ENCODE measurements at places on chromosomes 12 and 14. TPM values are rescaled to one million over a fixed set of nuclear protein-coding genes. Genes with fewer than 3 reads are reported as not detected.

GRCh38 chr14:91872517-91873470 is 5.5 kb upstream of the TC2N start:
- peak; percentile 90 for ATAC-seq

GRCh38 chr14:50383618-50384225 is 13.0 kb downstream of the CDKL1 start:
- no peak for ATAC-seq

- no peak for ATAC-seq
Measured at GRCh38 chr14:39581474-39581873, 149.2 kb upstream of the FBXO33 start.

The ZNF641 gene
- total RNA-seq: 6.5 TPM

GRCh38 chr14:74846968-74847665 is 28.8 kb downstream of the PROX2 start:
- no peak for ATAC-seq

DNA sequence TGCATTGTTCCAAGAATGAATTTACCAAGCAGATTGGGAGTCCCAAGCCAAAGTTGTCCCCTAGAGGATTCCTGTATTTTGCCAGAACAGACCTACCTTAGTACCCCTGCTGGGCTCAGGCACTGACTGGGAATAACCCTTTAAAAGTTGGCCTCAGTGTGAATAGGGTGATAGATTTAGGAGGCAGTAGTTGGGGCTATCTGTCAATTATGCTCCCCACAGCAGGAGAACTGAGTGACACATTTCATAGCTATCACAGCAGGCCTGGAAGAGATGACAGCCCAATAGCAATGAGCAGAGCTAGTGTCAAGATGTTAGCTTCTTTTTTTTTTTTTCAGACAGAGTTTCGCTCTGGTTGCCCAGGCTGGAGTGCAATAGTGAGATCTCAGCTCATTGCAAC is 14.3 kb upstream of the LRP6 start:
- no peak for ATAC-seq

The NTF3 gene
- total RNA-seq: 2.0 TPM

GRCh38 chr12:82458101-82458500 is 99.8 kb downstream of the METTL25 start:
- ATAC-seq: no peak

GRCh38 chr12:117350140-117350539 is 11.3 kb downstream of the NOS1 start:
- peak; percentile 89 for ATAC-seq

- no peak for ATAC-seq
Measured at GRCh38 chr12:26539131-26539530, 293.9 kb downstream of the ITPR2 start.

The POU6F1 gene
- total RNA-seq: 2.9 TPM

The TBX3 gene
- 2.4 TPM for total RNA-seq

The ACYP1 gene
- 8.3 TPM for total RNA-seq

GRCh38 chr12:109767991-109768900 is 54.6 kb downstream of the FAM222A start:
- no peak for ATAC-seq

DNA sequence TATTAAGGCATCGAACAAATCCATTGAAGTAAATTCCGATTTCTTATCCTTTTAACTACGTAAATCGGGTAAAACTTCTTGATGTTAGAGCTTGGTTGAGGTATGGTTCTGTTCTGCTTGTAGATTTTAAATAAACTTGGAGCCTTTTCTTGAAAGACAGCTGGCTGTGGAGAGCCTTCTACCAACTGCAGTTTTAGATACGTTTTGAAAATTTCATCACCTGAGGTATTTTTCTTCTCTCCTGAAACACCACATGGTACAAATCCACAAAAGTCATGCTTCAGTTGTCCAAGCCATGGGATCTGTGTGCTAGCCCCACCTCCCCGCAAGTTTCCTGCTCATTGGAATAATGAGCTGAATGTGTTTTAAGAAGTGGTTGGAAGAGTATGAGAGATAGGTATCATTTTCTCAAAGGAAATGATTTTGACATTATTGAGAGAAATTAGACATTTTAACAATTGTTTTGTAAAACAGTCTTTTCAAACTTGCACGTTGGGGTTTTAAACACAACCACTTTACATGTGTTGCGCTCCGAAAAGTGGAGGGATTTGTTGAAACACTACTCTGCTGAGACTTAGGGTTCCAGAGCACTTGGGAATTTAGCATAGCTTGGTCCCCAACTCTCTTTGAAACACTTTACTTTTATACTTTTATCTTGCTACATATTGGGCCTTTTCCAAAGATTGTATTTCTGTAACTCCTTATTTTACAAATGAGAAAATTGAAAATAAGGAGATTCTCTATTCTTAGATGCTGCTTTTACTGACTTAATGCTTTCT is 1.4 kb downstream of the PPM1A start:
- no peak for ATAC-seq

- ATAC-seq: no peak
Measured at GRCh38 chr12:82057770-82058169, 298.6 kb upstream of the PPFIA2 start.

- no peak for ATAC-seq
Measured at GRCh38 chr14:34179727-34180126, 228.9 kb upstream of the EGLN3 start.

GRCh38 chr14:52266179-52266578 is 1.3 kb upstream of the PTGDR start:
- no peak for ATAC-seq

The ADCK1 gene
- 4.3 TPM for total RNA-seq

The SLC25A47 gene
- total RNA-seq: not detected

The CLEC4C gene
- not detected for total RNA-seq

DNA sequence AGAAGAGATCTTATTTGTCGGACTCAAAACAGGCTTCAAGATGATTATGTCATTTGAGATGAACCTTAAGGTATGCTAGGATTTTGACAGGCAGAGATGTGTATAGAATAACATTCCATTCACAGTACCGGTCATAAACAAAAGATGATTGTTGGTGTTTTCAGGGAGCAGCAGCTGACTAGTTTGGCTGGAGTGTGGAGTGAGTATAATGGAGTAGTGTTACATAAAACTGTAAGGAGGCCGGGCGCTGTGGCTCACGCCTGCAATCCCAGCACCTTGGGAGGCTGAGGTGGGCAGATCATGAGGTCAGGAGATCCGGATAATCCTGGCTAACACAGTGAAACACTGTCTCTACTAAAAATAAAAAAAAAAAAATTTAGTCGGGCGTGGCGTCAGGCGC is 23.9 kb downstream of the SERPINA10 start:
- ATAC-seq: no peak
